Stimulated activated CD8-positive, alpha-beta memory T cell treated with anti-CD3 and anti-CD28 coated beads, Interleukin-7, amount 100 ng/mL, for 48 hours (primary cell): ENCODE measurements at places on chromosomes 3 and 15.

DNA sequence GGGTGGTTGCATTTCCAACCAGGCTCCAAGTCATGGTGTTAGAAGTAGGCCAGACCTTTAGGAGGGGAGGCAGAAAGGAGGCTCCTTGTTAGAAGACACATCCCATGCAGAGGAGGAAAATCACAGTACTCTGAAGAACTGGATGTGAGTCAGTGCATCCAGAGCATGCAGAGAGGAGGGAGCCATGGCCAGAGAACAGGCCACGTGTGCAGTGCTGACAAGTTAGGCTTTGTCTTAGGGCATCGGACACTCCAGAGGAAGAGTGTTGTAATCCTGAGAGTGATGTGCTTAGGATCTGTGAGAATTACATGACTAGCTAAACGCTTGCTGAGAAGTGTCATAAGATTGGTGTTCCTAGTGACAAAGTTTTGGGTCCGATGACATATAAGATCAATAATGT lies 456.5 kb upstream of the THRB start:
- no peak for DNase-seq

- DNase-seq, result no peak
Measured at GRCh38 chr15:33985287-33985686, 17.0 kb downstream of the CHRM5 start.

DNA sequence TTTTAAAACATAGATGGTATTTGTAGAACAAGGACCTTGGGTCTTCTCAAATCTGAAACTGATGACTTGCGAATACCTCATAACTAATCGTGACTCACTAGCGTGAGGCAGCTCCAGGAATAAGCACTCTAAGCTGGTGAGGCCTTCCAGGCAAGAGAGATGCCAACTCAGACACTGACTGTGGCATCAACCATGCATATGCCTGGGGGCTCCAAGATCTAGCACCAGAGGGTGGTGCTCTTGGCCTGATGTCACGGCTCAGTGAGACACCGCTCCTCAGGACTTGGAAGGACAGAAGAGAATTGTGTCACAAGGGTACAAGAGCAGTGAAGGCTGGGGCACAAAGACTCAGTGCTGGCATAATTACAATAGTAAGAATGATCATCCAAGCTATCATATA lies 125.0 kb upstream of the TRIM42 start:
- DNase-seq, result no peak

- DNase-seq, result no peak
Measured at GRCh38 chr3:118472586-118472985, 562.1 kb downstream of the IGSF11 start.

- DNase-seq, result no peak
Measured at GRCh38 chr3:15703346-15703745, 94.4 kb downstream of the ANKRD28 start.

GRCh38 chr15:64742385-64742784 lies 33.0 kb downstream of the RBPMS2 start:
- no peak for DNase-seq

GRCh38 chr3:136928240-136928639 lies 29.5 kb upstream of the IL20RB start:
- DNase-seq, result no peak

DNA sequence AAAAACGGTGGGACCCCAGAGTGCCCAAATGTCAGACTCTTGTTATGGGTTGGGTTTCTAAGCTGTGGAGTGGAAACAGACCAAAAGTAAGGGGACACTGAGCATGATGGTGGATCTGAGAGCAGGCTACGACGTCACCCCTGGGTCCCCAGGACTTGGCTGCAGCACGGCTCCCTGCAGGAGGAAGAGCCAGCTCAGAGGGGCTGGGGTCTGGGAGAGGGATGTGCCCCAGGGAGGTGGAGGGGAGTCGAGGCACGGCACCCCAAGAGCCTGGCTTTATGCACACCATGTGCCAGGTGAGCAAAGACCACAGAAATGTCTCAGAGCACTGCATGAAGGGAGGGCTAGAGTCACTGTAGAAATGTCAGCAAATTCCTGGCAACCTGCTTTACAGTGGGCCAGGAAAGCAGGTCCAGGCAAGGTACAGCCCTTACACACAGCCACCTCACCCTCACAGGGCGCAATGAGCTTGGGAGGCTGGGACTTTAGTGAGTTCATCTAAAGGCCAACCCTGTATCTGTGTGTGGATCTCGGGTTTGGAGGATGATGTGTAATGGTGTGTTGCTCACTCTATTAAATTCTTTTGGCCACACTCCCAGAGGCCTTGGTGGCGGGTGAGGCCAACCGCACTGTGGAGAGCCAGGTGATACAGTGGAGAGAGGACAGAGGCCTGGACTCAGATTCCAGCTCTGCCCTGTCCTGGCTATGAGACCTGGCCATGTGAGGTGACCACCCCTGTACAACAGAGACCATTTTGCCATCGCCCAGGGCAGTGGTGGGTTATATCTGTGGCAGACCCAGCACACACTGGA lies 14.1 kb downstream of the CTSH start:
- no peak for DNase-seq

DNA sequence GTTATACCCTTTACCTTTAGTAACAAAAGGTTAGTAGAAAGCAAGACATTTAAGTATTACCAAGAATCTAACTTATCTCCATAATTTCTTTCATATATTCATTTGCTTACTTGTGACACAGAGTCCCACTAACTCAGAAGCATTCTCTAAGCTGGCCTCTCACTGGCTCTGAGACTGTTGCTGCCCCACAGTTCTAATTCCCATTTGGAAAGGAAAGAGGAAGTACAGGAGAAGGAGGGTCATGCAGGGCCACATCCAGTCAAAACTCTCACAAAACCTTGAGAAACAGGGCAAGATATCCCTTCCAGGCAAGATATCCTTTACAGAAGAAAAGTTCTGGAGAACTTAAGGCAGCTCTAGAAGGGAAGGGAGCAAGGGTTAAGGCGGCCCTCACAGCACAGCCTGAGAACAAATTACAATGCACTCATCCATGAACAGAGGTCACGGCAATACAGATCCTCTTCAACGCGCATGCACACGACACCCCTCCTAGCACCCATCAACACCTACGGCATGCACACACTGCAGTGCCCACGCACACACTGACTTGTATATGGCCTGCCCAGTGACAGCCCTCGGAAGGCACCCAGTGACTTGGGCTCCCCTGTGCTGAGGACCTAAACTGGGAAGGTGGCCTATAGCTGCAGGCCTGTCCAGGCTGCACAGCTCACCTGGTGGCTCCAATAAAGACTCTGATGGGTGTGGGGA lies 13.0 kb upstream of the MYO5C start:
- DNase-seq, result no peak

DNA sequence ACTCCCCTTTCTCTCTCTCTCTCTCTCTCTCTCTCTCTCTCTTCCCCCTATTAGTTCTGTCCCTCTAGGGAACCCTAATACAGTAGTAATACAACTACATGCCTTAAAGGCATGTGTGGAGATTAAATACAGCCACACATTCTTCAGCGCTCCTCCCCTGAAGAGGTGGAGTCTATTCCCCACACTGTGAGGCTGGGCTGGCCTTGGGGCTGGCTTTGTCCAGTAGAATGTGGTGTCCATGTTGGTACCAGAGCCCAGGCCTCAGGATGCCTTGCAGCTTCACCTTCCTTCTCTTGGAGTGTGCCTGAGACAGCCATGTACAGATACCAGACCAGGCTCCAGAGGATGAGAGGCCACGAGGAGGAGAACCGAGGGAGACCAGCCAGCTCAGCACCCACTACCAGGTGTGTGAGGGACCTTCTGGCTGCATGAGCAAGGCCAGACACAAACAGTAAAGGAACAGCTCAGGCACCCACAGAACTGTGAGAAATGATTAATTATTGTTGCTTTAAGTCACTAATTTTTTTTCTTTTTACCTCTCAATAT lies 10.7 kb downstream of the SLC6A20 start:
- DNase-seq, result no peak

DNA sequence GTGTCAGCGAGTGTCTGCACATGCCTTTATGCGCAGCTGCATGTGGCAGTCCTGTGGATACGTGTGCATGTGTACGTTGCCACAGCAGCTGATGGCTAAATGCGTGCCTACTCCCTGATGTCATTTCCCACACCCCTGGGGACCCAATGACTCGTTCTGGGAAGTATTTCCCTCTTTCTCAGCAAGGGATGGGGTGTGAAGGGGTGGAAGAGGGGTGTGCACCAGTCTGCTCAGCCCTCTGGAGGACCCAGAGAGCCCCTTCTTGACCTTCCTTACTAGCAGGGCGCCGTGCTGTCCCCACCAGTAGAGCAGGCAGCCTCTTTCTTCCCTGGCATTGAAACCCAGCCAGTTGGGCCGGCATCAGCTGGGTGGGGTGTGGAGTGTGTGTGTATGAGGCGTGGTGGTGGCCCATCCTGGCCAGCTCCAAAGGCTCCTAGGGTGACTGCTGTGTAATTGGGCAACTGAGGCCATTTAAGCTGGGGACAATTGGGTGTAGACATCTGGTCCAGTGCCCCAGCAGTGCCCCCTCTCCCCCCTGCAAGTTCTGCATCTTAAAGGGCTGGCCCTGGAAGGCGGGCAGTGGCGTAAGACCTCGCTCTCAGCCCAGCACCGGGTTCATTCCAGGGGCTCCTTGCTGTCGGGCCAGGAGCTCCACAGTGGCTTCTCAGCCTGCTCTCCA lies 19.2 kb downstream of the SNX33 start:
- no peak for DNase-seq

DNA sequence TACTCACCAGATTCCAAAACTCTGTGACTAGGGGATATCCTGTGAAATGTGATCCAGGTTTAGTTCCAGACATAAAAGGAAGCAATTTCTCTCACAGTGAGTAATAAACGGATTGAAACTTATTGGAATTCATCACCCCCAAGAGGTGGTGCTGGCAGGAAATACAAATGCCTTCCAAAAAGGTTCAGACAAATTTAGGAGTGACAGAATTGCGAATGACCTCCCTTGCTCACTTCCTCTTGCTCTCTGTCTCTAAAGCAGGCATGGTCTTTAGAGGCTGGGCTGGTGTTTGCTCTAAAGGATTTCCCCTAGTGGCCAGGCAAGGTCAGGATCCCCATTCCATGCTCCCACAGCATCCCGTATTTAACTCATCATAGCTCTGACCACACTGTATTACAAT lies 449.4 kb upstream of the PPP2R3A start:
- no peak for DNase-seq

DNA sequence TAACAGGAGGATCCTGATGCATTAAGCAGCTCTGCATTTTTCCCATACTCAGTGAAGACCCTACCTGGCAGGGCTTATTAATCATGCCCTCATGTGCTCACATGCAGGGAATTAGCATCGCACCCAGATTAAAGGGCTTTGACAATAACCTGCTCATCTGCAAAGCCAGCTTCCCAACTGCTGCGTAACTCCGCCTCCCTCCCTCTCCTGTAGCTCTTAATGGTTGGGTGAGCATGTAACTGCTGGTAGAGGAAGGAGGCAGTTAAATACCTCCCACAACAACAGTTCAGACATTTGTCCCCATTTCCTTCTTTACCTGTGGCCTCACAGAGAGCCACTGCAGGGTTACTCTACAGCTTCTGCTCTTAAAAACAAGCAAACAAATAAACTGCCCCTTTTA lies 203.6 kb upstream of the WNT5A start:
- no peak for DNase-seq

DNA sequence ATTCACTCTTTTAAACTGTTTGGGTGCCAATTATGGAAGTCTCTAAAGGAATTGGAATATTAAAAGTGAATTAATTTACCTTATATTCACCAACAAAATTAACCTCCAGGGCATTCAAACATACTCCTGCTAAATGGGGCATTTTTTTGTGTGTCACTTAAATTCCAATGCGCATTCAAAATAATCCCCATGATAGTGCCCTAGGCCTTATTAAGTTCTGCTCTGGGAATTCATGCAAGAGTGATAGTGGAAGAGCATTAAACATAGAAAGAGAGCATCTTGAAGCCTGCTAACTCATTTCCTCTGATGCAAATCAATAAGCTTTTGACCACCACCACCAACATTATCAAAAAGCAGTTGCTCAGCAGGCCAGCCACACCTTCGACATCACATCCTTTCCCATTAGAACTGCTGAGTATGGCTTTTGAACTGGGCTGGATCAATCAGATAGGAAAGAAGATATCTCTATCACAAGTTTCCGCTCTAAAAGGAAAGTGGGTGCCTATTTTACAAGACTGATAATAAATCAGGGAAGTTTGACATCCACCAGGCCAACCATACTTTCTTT lies 156.7 kb downstream of the TMCO5A start:
- DNase-seq, result no peak

DNA sequence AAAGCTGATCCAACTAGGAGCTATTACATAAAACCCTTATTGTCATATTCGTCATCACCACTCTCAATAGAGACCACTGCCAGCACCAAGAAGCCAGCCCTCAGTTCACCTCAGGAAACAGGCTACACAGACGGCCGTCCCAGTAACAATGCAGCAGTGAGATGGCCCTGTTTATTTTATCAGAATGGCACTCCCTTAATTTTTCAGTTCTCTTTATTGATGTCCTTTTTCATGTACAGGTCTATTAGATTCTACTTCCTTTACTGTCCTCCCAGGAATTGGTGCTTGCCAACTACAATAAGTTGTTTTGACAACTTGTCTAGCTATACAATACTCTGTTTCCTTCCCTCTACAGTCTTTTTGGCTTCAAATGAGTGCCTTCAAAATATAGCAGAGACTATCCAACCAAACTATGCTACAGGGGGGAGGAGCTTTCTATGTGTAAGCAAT lies 272.5 kb downstream of the ZBTB20 start:
- no peak for DNase-seq

- no peak for DNase-seq
Measured at GRCh38 chr3:131386429-131387165, 5.0 kb downstream of the NUDT16 start.

GRCh38 chr3:143832433-143832832 lies 15.8 kb downstream of the SLC9A9 start:
- DNase-seq, result no peak

DNA sequence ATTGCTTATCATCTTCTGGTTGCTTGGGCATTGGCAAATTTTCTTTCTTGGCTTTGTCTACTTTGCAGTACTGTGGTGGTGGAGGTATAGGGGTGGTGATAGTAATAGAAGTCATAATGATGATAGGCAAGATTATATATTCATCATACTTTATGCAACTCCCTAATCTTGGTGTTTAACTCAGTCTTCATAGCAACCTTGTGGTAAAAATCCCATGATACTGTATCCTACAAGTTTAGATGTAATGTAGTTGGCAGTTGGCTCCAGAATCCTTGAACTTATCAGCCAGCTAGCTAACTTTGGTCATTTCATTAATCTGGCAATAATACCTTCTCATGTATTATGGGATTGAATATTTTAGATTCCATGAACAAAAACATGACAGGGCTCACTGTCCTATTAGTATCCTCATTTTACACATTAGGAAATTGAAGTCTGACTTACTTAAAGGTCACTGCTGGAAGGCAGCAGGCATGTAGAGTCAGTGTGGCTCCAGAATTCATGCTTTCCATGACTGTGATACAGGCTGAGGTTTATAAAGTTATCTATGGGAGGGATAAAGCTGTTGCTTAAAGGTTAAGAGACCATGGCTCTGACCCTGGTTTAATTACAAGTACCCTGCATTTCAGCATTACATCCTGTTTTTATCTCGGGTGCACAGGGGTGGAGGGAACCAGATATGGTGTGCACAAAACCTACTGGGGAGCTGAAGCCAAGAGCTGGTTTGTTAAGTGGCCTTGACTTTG lies 33.3 kb downstream of the RBMS3 start:
- DNase-seq, result no peak
